ENCODE measurements at places on chromosomes 7 and 10.
A peak's percentile ranks its signal among the peaks of the same experiment; 100 is the strongest.

- DNase-seq = no peak
Observed at GRCh38 chr10:49426490-49427360, 30.8 kb upstream of the DRGX start.

GRCh38 chr10:24853661-24854060 is 98.7 kb downstream of the PRTFDC1 start:
- DNase-seq = no peak

GRCh38 chr10:91284486-91285090 is 64.1 kb downstream of the PCGF5 start:
- no peak for DNase-seq

DNA sequence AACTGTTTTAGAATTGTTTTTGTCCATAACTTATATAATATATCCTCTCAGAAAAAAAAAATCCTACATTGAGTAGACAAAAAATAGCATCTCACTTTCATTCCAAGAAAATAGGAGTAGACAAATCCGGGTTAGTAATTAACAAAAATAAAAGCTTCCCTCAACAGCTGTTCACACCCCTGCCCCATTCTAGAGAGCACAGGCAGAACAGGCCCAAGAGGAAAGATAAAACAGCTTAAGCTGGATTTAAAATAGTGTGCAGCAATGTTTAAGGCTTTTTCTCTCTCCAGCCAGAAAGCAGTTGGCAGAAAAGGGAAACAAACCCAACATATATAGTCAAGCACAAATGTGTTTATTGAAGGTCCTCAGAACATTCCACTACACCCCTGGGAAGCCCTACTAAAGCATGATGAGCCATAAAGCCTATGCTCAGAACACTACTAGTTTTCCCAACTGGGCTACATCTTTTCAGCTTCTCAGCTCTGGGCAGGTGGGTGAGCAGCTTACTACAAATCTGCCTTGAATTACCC is 189.9 kb downstream of the MTERF1 start:
- DNase-seq = no peak

GRCh38 chr10:129958629-129959543 is 5.2 kb downstream of the EBF3 start:
- peak; percentile 30 for DNase-seq

GRCh38 chr10:17453035-17453372 is 1.4 kb downstream of the ST8SIA6 start:
- DNase-seq = no peak

DNA sequence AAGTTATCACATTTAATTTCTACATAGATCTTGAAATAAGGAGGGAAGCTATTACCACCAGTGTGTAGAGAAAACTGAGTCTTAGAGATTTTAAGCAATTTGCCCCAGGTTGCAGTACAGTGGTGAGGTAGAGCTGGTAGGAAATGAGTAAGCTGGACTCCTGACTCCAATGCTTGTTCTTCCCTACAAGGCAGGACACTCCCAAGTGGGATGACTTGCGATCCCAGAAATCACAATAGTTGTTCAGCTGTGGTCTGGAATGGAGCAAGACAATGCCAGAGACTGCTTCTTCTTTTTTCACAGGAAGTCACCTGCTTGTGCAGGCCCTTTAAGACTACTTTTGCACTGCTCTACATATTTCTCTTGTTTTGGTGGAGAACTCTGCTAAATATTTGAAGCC is 327.2 kb upstream of the BMPER start:
- DNase-seq = no peak

GRCh38 chr10:6269432-6269831 is 66.7 kb downstream of the PFKFB3 start:
- DNase-seq = no peak

- no peak for DNase-seq
Observed at GRCh38 chr7:46192271-46192670, 271.2 kb upstream of the IGFBP3 start.

GRCh38 chr7:141640239-141640840 is 61.6 kb downstream of the DENND11 start:
- no peak for DNase-seq

GRCh38 chr7:29860186-29860585 is 53.9 kb downstream of the WIPF3 start:
- no peak for DNase-seq

GRCh38 chr10:113078282-113078907 is 128.3 kb downstream of the TCF7L2 start:
- DNase-seq = no peak

- no peak for DNase-seq
Observed at GRCh38 chr7:94595717-94596116, 60.2 kb downstream of the SGCE start.
